NCI-H510A (cell line): ENCODE measurements at places on chromosomes 7 and 10.

GRCh38 chr10:102704915-102705314, 9.3 kb downstream of the ARL3 start:
- DNase-seq, result no peak

- DNase-seq, result no peak
Observed at GRCh38 chr10:113055458-113055857, 105.4 kb downstream of the TCF7L2 start.

DNA sequence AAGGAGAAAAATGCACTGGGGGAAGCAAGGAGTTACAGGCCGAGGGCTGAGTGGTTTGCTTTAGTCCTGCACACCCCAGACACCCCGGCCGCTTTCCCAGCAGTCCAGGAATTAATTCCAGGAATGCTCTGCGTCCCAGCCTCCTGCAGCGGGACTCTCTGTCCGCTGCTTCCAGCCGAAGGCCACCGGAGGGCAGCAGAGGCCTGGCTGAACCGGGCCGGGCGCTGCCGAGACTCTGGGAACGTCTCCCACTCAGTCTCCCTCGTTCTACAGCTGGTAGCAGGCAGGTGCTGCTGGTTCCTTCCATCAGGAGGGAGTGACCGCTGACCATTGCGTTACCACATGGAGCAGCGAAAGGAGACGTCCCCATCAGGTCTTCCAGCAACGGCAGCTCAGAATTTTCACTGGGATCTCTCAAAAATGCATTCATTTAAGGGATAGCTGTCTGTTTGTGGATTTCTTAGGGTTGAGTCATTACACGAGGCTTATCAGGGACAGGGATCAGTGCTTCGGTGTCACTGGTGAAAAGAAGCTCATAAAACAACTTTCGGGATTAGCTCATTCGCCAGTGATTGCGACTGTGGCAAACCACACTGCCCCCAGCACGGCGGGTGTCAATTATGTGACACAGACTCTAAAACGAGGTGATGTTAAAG, 24.9 kb upstream of the PITRM1 start:
- peak; percentile 63 for DNase-seq

- DNase-seq, result no peak
Observed at GRCh38 chr7:90816511-90817142, 220.5 kb downstream of the CDK14 start.

DNA sequence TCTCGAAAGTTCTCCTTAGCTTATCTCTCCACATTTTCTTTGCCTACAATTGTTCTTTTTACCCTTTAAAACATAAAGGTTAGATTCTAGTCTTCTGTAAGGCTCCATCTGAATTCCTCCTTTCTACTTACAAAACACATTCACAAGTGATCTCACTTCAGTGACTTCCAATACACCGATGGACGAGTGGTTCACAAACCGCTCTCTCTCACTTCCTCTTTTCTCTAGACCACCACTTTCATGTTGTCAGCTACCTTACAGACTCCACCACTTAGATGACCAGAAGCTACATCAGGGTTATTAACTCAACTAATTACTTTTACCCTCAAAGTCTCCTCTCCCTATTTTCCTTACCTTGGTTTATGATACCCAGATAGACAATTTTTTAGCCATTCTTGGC, 11.8 kb downstream of the MET start:
- no peak for DNase-seq

DNA sequence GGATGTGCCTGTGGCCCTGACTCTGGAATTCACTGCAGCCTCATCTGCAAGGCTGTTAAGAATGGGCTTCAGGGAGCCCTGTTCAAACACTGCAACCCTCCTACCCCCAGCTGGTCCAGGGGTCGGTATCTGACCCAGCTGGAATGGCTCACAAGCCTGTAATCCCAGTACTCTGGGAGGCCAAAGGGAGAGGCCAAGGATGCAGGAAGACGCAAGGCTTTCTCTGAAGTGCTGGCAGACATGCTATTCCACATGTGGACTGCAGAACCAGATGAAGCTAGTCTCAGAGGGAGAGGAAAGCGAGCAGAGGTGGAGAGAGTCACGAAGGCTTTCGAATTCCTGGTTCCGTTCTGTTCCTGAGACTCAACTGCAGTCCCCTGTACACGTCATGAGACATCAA, 45.0 kb downstream of the ESYT2 start:
- no peak for DNase-seq

GRCh38 chr7:81934596-81935301, 164.9 kb upstream of the HGF start:
- no peak for DNase-seq
